ENCODE measurements at places on chromosomes 3 and 15.

DNA sequence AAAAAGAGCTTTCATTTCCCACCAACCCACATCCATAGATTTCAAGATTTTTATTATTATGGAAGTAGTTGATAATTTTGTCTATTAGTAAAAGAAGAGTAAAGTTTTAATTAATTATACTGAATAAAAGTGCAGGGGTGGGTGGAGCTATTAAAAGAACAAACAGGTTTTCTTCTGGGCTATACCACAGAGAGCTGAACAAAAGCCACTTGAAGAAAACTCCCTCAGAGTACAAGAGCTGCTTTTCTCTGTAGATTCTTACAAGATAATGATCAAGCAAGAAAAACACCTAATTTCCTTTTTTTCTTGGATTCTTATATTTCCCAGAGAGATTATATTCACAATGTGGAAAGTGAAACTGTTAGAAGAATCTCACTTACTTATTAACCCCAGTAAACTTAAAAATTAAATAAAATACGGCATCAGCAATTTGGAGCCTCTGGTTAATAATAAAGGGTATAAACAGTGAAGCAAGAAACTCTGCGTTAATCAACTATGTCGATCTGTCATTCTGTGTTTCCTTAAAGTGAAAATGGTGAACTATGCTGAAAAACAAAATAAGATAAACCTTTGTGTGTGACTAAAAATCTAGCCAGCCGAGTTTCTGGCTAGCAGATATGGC is 84.9 kb downstream of the THBS1 start:
- DNase-seq, result no peak

- DNase-seq, result no peak
These were observed 2.0 kb upstream of the IL20RB start for GRCh38 chr3:136955813-136956212.

GRCh38 chr15:57595011-57595866 is 3.5 kb downstream of the MYZAP start:
- DNase-seq, result no peak

GRCh38 chr3:78634316-78634715 is 1133.5 kb downstream of the ROBO1 start:
- no peak for DNase-seq

DNA sequence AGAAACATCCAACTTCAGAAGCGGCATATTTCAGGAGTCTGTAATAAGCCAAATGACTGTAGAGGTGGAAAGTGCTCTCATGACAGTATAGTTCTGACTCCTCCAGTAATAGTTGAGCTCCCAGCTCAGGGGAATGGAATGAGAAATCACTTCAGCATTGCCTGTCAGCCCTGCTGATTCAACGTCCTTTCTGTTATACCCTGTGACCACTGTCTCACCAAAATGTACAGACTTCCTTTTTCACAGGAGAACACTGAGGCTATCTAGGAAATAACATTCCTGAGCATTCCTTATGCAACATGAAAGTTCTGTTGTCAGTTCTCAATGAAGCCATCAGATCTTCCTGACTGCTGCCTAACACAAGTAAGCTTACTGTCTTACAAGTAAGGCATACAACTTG is 284.5 kb upstream of the MME start:
- DNase-seq, result no peak

- DNase-seq, result no peak
These were observed 41.9 kb downstream of the PLD1 start for GRCh38 chr3:171768281-171768900.

- no peak for DNase-seq
These were observed 480.5 kb upstream of the ARRDC4 start for GRCh38 chr15:97479957-97480356.

GRCh38 chr15:101063891-101064794 is 145.0 kb downstream of the LRRK1 start:
- DNase-seq, result no peak

DNA sequence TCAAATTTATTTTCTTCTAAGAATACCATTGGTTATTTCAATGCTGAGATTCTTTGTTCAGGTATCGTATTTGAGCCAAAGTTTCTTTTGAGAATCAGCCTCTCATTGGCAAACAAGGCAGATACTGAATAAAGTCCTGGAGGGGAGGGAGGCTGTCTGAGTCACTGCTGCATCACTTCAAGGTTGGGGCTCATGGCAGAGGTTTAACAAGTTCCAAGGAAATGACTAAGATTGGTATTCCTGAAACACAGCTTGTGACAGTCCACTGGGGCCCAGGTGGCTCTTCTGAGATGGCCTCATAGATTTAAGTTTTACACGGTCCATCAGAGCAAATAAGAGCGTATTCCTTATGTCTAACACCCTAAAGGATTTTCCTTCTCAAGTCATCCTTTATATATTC is 213.8 kb upstream of the STAC start:
- DNase-seq, result no peak

GRCh38 chr15:55289011-55289745 is 435 bp downstream of the RAB27A start:
- DNase-seq, result no peak

DNA sequence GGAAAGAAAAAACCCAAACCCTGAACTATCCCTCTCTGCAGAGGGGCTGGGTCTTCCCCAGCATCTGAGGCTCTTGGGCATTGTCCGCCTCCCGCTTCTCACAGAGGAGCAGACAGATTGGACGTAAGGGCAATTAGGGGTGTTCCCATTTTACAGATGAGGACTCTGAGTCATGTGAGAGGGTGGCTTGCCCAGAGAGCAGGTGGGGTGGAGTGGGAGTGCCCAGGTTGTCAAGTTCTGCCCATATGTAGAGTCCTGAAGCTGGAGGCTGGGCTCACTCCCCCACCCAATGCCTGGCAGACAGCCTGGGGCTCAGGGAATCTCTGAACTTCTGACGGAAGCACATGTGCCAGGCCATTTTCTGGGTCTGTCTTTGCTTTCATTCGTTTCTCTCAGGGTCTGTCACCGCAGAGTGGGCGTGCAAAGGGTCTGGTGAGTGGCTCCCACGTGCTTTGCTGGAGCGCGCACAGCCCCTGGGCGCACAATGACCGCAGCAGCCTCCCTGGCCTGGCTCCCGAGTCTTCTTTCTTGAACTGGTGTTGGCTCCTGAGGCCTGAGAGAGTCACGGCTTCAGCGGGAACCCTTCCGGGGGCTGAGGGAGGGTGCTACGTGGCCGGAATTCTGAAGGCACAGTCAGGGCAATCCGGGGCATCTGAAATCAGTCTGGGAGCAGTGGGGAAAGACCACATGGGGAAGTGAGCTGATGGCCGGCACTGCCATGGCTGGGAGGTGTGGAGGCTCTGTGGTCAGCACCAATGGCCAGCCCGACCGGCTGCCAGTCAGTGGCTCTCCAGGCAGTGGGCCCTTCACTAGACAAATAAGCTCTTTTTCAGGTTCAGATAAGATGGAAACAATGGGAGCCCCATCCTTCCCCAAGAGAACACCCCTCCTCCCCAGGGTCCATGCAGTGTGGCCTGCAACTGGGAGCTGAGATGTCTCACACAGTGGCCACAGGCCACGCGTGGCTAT is 1.1 kb upstream of the TRPM1 start:
- DNase-seq, result no peak

DNA sequence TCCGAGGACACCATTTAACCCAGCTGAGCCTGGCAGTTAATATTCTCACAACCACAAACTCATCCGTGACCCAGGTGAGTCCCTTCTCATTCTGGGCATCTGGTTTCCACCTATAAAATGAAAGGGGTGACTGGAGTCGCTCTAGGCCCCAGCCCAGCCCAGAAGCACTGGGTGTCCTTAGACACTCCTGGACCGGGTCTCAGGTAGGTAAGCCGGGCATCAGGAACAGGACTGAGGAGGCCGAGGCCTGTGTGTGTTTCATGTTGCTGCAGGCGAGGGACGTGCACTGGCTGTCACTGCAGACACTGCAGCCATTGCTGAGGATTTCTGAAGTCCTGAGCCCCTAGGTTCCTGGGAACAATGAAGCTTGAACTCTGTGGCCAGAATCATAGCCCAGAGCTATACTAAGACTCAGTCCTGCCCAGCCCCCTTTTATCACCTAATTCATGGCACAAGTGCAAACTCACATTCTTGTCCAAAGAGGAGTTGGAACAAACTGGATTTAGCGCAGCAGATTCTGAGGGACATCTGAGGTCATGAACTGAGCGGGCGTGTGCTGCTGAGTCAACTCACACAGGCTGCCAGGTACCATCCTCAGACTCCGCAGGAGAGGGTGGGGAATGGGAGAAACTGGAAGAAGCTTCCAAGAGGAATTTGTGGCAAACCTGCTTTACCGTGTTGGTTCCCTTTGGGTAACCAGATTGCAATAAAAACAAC is 184.9 kb downstream of the FAM43A start:
- DNase-seq, result no peak

DNA sequence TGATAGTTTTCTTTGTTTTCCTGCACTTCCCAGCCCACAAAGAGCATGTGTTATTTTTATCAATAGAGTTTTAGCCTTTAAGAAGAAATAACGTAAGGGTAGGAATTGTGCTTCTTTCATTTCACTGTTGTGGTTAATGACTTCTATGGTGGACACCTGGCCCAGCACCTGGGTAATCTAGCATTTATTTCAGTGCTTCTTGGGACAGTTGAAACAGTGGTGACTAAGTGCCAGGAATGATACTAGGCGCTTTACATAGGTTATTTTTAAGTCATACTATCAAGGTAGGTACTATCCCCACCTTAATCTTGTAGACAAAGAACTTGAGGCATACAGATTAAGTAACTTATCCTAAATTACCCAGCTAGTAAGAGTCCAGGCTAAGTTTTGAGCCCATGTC is 243.8 kb downstream of the SOX2 start:
- DNase-seq, result no peak

DNA sequence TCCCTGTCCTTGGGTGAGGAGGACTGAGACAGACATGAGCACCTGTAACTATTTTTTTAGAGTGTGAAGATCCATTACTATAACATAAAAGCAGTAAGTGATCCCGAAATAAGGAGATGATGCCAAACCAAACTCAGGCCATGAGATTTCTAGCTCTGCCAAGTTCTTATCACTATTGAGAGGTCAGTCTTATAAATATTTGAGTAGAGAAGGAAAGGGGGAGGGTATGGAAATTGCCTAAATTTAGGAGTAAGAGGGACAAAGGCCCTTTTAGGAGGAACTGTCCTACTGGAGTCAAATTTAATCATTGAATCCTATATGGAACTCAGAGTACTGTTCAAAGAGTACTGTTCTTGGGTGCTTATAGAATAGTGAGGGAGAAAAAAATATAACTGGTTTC is 326.9 kb upstream of the NAALADL2 start:
- DNase-seq, result no peak

DNA sequence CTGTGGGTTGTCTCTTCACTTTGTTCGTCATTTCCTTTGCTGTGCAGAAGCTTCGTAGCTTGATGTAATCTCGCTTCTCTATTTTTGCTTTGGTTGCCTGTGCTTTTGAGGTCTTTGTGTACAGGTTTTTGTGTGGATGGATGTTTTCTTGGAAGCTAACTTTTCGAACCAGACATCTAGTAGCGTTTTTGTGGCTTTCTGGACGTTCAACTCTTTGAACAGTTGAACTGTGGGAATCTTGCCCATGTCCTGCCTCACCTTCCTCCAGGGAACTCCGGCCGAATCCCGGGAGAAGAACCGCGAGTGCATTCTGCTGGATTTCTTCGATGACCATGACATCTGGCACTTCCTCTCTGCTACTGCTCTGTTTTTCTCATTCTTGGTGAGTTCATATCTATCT is 70.6 kb downstream of the USF3 start:
- no peak for DNase-seq

- DNase-seq, result no peak
These were observed 161.2 kb downstream of the ATP10A start for GRCh38 chr15:25701721-25702465.

GRCh38 chr15:73608941-73609340 is 24.2 kb downstream of the NPTN start:
- no peak for DNase-seq

DNA sequence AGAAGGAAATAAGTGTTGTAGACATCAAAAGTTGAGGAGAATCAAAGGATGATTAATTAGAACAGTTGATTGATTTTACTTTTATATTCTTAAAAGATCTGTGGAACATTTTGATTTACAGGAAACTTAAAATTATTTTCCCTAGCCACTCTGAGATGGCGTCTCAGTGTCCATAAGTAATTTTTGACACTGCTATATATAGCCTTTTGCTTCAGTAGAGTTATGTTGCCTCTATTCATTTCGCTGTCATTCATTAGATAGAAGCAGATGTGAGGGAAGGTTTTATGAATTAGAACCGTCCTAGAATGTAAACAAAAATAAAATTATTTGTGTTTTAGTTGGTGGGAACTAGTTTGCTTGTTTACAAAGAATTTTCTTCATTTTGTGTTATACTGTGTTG is 51.1 kb upstream of the EIF3J start:
- no peak for DNase-seq

DNA sequence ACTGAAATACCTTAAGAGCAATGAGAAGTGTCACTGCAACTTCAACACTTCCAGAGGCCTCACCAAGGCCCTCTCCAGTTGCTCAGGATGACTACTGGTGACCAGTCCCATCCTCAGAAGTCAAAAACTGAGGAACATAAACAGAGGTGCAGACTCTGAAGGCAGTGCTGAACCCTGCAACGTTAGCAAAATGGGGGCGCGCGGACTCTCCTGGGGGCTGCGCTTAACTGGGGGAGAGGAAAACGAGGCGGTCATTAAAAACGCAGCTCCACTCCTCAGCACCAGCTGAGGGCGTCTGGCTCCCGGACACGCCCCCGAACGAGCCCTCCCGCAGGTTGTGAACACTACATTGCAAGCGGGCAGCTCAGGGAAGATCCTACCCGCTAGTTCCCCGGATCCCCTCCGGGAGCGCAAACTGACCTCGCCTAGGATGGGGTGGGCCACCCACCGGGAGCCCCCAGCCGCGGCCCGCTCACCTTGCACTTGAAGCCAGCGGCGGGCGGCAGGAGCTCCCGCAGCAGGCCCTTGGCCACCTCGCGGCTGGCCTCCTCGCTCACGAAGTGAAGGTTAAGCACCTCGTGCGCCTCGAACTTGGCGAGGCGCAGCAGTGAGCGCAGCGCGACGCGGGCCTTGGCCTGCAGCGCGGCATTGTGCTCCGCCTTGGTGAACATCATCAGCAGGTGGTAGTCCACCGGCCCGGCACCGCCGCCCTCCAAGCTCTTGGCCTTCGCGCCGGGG is 711 bp downstream of the XXYLT1 start:
- no peak for DNase-seq

DNA sequence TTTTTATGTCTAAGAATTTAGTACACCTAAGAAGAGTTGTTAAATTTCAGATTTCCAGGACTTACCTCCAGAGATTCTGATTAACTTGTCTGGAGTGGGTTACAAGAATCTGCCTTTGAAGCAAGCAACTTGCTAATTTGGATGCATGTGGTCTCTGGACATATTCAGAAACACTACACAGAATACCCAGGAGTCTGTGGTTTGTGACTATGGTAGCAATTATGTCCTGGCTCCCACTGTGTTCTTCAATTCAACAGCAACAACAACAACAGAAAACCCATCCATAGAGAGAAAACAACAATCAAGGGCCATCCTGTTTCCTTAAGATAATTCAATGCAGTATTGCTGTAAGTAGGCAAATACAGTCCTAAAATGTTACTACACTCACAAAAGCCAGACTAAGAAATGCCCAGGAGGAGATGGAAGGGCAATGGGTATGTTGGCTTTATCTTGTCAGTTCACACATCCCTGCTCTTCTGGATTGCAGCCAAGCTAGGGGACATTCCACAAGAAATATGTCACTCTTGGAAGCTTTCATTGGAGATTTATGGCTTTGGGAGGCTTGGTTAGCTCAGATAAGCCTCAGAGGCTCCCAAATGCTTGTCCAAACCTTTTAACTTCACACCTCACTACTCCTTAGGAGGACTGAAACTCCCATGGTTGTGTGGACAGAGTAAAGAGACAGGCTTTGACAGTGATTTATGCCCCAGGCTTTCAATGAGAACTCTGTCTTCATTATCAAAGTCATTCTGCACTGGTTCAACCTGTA is 99.4 kb upstream of the MRPL3 start:
- DNase-seq, result no peak

GRCh38 chr3:139443186-139443585 is 33.1 kb downstream of the RBP2 start:
- no peak for DNase-seq
